ENCODE measurements at places on chromosomes 11 and 22. TPM values are rescaled to one million over a fixed set of nuclear protein-coding genes. Genes with fewer than 3 reads are reported as not detected.
A peak's percentile ranks its signal among the peaks of the same experiment; 100 is the strongest.

GRCh38 chr11:128940156-128940555, 2.5 kb downstream of the TP53AIP1 start:
- no peak for DNase-seq

- peak; percentile 45 for DNase-seq
These were observed 57.6 kb downstream of the FBXO7 start for GRCh38 chr22:32531931-32532819.

- DNase-seq, result no peak
These were observed 95.9 kb upstream of the MTNR1B start for GRCh38 chr11:92873551-92873950.

DNA sequence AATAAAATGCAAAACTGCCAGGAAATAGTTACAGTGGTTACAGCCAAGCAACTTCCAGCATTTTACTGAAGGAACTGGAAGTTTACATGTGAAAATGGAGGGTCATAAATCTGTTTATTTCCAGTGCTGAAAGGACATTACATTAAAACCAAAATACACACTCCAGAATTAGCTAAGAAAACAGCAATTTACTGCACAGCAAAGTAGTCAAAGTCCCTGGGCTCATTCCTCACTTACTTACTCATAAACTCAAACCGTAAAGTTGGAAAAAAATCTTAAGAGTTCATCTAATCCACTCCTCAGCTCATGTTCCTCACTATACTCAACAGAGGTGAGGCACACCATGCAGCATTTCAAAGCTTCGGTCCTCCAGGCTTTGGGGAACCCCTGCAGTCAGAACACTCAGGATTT, 17.4 kb downstream of the CTSC start:
- no peak for DNase-seq

DNA sequence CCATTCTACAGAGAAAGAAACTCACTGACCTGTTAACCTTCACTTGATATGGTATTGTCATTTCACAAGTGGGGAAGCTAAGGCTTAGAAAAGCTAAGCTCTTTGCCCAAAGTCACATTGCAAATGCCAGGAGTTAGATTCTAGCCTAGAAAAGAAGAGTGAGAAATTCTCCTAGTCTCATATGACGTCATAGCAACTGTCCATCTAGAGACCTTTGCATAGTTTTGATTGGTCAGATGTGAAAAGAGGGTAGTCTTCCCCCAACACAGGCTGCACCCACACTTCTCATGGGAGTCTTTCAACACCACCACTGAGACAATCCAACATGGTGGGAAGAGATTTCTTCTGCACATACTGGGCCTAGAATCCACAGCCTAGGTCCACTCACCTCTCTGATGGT, 197.9 kb downstream of the NTM start:
- no peak for DNase-seq

- no peak for DNase-seq
These were observed 7.4 kb downstream of the ATL3 start for GRCh38 chr11:63663809-63664208.

GRCh38 chr11:62709247-62710000, 1.9 kb downstream of the GNG3 start:
- DNase-seq, result peak; percentile 97

DNA sequence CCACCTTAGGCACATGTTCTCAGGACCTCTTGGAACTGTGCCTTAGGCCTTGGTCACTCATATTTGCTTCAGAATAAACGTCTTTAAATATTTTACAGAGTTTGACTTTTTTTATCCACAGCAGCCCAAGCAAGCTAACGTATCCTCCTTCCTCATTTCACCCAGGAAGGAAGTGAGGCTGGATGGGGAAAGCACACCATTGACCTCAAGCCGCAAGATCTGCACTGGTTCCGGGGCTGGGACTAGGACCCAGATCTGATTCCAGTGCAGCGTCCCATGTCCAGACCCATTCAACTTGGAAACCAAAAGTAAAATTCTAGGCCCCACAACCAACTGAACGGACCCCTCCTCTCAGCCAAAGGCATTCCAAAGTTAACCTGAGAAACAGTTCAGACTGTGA, 2.4 kb upstream of the LGALS12 start:
- no peak for DNase-seq

GLB1L2 gene
- 6.9 TPM for polyA plus RNA-seq

SPI1 gene
- polyA plus RNA-seq, result 7.6 TPM

BIRC2 gene
- 20.3 TPM for polyA plus RNA-seq

ZNRF3 gene
- polyA plus RNA-seq, result 2.4 TPM

ALG12 gene
- polyA plus RNA-seq, result 7.1 TPM
